ENCODE measurements at places on chromosomes 5 and 9.

GRCh38 chr9:124594673-124595072 is 87.5 kb upstream of the NR5A1 start:
- no peak for DNase-seq

GRCh38 chr9:113577525-113578261 is 114.2 kb downstream of the RGS3 start:
- DNase-seq, result no peak

DNA sequence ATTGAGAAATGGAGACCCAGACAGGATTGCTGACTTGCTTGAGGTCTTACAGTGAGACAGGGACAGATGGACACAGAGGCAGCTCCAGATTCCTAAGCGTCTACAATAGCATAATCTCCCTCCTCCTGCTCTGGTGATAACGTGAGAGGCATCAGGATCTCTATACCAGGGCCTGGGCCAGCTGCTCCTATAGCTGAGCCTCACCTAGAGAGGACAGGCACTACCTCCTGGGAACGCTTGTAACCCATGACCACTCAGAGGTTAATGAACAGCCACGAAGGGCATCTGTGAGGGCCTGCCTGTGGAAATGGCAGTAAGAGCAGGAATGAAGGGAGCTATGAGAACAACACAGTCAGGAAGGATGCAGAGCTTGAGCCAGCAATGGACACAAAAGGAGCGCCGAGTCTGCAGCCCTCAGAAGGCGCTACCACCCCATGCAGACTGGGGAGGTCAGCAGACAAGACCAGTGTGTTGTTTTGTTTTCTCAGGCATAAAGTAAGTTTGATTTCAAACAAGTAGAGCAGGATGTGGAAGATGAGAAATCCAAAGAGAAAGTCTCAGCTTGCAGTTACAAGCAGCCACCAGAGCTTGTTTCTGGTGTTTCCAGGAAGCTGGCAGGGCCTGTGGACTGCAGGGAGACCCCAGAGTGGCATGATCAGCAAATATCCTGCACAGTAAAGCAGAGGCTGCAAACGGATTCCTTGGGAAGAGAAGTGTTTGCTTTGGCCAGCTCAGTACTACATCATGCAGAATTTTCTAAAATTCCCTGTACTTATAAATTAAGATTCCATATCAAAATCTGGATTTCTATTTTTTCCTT is 17.4 kb downstream of the ANKS6 start:
- DNase-seq, result no peak

DNA sequence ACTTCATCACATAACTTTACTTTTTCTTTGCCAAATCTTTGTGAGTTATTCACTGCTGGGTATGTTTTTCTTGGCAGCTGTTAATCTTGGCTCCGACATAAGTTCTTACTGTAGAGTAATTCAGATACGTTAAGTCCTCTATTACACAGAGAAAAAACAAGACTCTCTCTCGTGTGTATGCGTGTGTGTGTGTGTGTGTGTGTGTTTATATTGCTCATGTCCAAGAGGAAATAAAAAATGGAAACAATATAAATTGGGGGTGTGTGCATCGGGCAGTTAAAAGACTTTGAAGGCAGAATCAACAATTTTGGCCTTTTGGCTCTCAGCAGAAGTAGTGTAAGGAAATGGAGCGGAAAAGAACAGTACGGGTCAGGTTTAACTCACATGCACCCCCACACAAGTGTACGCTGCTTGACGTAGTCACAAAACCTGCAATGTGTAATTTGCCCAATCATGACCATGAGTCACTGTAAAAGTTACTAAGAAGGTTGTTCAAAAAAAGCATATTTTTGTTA is 67.2 kb upstream of the IFNE start:
- DNase-seq, result no peak

GRCh38 chr9:71783120-71783523 is 14.8 kb upstream of the CEMIP2 start:
- DNase-seq, result peak; percentile 53

GRCh38 chr9:89225587-89225986 is 47.0 kb upstream of the SHC3 start:
- DNase-seq, result no peak

DNA sequence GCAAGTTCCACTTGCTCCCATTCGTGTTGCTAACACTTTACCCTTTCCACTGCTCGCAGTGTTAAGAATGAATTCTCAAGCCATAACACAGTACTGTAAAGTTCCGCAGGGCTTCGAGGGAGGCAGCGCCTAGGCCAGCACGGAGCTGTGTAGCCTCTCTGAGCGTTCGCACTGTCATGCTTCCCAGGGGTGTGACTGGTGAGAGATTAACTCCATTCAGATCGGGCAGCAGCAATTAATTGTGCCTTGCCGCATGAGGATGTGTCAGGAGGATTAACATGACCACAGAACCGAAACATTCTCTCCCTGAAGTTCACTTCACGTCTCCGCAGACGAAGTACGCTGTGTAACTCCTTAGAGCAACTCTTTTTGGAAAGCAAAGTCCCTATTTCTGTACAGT is 23.2 kb downstream of the ZBTB34 start:
- DNase-seq, result no peak

DNA sequence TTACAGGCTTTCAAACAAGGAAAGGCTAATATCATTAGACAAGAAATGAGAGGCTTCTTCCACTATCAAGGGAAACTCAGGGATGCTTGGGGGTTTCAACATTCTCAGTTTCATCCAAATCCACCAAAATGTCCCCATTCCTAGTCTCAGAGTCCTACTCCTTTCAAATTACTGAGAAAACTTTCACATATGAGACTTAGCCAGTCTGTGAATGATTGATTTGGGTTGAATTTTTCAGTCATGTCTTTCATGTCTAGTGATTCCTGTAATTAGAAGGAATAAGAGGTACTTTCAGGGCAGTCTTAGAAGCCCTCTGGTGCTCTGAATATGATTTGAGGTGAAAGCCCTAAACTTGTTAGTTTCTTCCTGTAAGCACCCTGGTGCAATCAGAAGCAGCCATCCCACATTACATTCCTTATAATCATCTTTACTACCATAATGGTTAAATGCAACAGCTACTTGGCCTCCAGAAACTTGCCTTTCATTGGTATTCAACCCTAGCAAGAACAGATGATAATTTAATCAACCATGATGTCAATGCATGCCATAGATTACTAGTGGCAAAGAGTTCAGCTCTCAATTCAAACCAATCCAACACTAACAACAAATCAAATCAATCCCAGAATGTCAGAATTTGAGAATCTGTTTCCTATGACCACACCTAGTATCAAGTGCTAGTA is 50.7 kb upstream of the RIC1 start:
- no peak for DNase-seq

DNA sequence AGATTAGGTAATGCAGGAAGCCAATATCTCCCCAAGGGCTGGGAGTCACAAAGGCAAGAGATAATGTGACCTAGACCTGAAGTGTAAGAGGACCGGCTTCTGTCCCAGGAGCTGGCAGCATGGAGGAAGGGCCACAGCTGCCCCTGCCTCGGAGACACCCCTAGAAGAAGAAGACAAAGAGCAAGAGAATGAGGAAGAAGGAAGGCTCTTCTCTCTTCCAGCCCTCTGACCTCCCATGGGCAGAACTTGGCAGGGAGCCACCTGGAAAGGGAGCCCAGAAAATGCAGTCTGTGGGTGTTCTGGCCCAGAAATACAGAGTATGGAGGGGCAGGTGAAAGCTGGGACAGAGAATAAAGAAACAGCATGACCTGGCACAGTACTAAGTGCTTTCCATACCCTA is 151.0 kb downstream of the C5orf15 start:
- DNase-seq, result no peak
